ENCODE measurements at places on chromosomes 16 and 17. TPM values are rescaled to one million over a fixed set of nuclear protein-coding genes. Genes with fewer than 3 reads are reported as not detected.

CTF1 gene
- 3.1 TPM for total RNA-seq

CEP295NL gene
- total RNA-seq: 0.97 TPM

SCGB1C2 gene
- total RNA-seq: not detected

GP1BA gene
- total RNA-seq: not detected

DNA sequence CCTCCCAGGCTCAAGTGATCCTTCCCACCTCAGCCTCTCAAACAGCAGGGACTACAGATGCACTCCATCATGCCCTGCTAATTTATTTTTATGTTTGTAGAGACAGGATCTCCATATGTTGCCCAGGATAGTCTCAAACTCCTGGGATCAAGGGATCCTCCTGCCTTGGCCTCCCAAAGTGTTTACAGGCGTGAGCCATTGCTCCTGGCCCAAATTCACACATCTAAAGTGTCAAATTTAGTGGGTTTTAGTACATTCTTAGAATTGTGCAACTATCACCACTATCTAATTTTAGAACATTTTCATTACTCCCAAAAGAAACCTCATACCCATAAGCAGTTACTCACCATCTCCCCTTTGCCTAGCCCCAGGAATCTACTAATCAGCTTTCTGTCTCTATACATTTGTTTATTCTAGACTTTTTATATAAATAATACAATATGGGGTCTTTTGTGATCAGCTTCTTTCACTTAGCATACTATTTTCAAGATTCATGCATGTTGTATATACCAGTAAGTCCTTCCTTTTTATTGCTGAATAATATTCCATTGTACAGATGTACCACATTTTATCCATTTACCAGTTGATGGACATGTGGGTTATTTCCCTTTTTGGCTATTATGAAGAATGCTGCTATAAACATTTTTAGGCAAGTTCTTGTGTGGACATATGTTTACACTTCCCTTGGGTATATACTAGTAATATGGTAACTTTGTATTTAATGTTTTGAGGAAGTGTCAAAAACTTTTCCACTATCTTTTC lies 25.1 kb upstream of the ITGA2B start:
- no peaks in the 10 kb centered on the region for H3K4me1 ChIP-seq
- H3K36me3 ChIP-seq: peaks cover 54% of the 10 kb centered on the region
- no peaks in the 10 kb centered on the region for H3K27me3 ChIP-seq
- H3K27ac ChIP-seq: no peak overlapping the region

DNA sequence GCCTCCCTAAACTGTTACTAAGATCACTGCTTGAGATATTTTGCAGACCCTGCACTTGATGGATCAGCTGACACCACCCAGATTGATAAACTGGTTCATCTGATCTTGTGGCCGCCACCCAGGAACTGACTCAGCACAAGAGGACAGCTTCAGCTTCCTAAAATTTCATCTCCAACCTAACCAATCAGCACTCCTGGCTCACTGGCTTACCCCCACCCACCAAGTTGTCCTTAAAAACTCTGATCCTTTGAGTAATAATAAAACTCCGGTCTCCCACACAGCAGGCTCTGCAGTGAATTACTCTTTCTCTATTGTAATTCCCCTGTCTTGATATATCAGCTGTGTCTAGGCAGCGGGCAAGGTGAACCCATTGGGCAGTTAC lies 174.8 kb downstream of the UTP18 start:
- no peak for DNase-seq
- H3K27ac ChIP-seq: no peak overlapping the region
- no peaks in the 10 kb centered on the region for H3K27me3 ChIP-seq

DNA sequence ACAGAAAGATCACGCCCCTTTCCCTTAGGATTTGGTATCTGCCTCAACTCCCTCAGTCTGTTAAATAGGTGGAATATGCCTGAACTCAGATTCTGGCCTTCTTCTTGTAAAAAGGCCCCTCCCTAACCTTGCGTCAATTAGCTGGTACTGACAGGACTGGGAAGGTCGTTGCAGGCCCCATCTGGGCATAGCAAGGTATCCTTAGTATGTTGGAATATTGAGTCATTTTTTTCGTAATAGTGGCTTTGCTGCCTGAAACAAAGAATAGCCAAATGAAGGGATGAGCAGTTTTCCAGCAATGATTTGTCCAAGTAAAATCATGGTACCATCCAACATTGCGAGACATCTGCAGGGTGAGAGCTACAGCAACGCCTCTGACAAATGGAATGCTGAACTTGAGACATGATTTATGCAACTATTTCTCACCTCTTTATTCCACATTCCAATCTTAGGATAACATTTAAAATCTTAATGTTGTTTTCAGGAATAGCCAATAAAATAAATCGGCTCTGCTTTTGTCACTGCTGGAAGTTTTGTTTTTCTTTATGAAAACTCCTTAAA lies 39.3 kb upstream of the BRD7 start:
- no peak overlapping the region for H3K27ac ChIP-seq
- no peaks in the 10 kb centered on the region for H3K4me1 ChIP-seq
- H3K36me3 ChIP-seq: no peaks in the 10 kb centered on the region
- no peaks in the 10 kb centered on the region for H3K27me3 ChIP-seq

DNA sequence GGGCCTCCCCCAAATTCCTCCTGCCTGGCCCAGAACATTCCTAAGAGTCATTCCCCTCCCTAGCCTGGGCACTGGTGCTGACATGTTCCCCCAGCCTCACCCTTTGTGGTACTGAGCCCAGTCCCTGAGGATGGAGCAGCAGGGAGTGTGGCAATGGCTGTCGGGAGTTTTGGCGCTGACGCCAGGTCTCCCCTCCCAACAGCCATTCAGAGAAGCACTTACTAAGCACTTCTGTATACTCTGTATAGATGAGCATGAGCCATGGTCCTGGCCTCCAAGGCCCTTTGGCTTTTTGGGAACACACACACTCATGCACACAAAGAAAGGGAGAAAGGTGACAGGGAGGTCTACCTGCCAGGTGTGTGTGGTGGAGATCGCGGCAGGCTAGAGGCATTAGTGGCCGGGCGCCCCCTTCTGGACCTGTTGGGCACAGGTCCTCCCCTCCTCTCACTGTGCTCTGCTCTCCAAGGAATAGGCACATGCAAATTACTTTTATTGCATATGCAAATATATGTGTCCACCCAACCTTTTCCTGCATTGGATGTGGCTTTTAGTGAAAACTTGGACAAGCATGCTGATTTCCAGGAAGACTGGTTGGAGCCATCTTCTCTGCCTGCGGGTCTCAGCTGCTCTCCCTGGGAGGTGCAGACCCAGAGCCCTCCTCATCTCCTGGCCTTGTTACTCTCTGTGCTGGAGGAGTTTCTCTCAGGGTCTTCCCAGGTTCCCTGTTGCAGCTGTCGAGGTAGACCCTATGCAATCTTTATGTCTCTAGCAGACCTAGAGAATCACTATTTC lies 17.4 kb upstream of the C17orf107 start:
- no peaks in the 10 kb centered on the region for H3K4me1 ChIP-seq
- H3K27me3 ChIP-seq: no peaks in the 10 kb centered on the region
- no peak overlapping the region for H3K27ac ChIP-seq
- H3K36me3 ChIP-seq: peaks cover 5% of the 10 kb centered on the region

- H3K27ac ChIP-seq: no peak overlapping the region
- peaks cover 5% of the 10 kb centered on the region for H3K4me1 ChIP-seq
- peaks cover 19% of the 10 kb centered on the region for H3K36me3 ChIP-seq
- H3K4me3 ChIP-seq: peak overlapping the region; percentile 52
- no peaks in the 10 kb centered on the region for H3K27me3 ChIP-seq
These were observed 7.1 kb upstream of the LGALS3BP start for GRCh38 chr17:78986649-78987328.

DNA sequence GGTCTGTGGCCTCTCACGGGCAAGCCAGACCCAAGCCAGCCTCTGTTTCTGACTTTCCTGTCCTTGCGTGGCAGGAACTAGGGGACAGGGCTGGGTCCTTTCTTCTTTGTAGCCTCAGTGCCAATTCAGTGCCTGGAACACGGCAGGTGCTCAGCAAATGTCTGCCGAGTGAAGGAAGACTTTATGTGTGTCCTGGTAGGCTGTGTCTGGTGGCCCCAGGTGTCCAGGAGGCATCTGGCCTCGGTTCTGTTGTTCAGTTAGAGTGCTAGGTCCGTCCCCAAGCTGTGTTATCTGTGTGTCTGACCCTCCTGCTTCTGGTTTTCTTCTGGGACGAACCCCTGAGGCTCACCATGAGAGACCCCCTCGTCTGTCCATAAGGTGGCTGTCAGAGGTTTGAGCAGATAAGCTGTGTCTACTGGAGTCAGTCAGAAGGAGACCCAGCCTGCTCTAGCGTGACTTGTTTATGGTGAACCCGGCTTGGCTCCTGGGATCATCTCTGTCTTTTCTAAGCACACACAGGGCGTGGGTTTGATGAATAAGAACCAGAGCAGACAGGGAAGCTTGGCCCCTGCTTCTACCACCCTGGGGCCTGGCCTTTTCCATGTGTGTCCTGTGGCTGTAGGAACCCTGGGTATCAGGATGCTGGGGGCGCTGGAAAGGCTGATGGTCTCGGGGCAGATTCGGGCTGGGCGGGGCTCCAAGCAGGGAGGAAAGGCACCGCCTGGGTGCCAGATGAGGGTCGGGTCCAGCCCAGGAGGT lies 39.3 kb downstream of the ENGASE start:
- peaks cover 6% of the 10 kb centered on the region for H3K4me1 ChIP-seq
- H3K4me3 ChIP-seq: no peak overlapping the region
- no peaks in the 10 kb centered on the region for H3K27me3 ChIP-seq
- no peaks in the 10 kb centered on the region for H3K36me3 ChIP-seq
- DNase-seq: no peak
- H3K27ac ChIP-seq: no peak overlapping the region

GRCh38 chr17:62206550-62206949 lies 141.5 kb upstream of the MED13 start:
- H3K36me3 ChIP-seq: no peaks in the 10 kb centered on the region
- H3K27ac ChIP-seq: no peak overlapping the region
- DNase-seq: no peak
- no peaks in the 10 kb centered on the region for H3K4me1 ChIP-seq

GRCh38 chr17:70352834-70353233 lies 183.5 kb downstream of the KCNJ2 start:
- no peak overlapping the region for H3K4me3 ChIP-seq
- H3K27ac ChIP-seq: no peak overlapping the region
- H3K36me3 ChIP-seq: no peaks in the 10 kb centered on the region
- no peaks in the 10 kb centered on the region for H3K27me3 ChIP-seq

DNA sequence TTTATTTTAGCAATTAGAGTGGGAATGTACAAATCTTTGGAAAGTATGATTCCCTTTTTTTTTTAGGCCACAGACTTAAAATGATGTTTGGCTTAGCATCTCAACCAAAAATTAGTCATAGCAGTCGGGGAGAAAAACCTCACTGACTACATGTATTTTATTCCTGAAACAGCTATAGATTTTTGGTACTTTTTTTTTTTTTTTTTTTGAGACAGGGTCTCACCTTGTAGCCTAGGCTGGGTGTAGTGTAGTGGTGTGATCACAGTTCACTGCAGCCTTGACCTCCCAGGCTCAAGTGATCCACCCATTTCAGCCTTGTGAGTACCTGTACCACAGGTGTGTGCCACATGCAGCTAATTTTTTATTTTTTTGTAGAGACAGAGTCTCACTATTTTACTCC lies 23.4 kb downstream of the RNFT1 start:
- H3K27ac ChIP-seq: no peak overlapping the region
- no peak for DNase-seq
- no peaks in the 10 kb centered on the region for H3K27me3 ChIP-seq

- no peak overlapping the region for H3K4me3 ChIP-seq
- peaks cover 2% of the 10 kb centered on the region for H3K4me1 ChIP-seq
- H3K27ac ChIP-seq: no peak overlapping the region
- DNase-seq: no peak
- H3K27me3 ChIP-seq: no peaks in the 10 kb centered on the region
These were observed 241.4 kb upstream of the DYNLRB2 start for GRCh38 chr16:80299416-80299815.

- peaks cover 20% of the 10 kb centered on the region for H3K4me1 ChIP-seq
- no peak overlapping the region for H3K27ac ChIP-seq
- H3K4me3 ChIP-seq: no peak overlapping the region
These were observed 38.5 kb downstream of the MPRIP start for GRCh38 chr17:17080781-17081180.

All from endodermal cell (in vitro differentiated cells).